Fibroblast of the conjunctiva (primary cell): ENCODE measurements at places on chromosomes 2 and 18.

DNA sequence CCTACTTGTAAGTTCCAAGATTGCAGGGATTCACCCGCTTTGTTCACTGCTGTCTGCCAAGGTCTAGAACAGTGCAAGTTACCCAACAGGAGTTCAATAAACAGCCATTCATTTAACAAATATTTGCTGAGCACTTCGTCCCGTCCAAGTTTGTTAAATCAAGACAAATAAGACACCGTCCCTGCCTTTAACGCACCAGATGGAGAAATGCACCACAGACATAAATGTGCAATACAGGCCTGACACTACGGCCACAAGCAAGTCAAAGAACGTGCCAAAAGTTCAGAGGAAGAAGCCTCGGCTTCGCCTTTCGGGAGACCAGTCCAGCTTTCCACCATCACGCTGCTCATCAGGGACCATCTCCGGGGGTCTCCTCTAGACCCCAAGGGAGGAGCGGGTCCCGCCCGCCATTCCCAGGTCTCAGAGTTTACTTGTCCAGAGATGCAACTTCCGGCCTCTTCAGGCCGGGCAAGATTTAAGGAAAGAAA lies 429 bp downstream of the C2orf76 start:
- DNase-seq, result no peak

GRCh38 chr2:120771111-120771780 lies 35.6 kb downstream of the GLI2 start:
- DNase-seq, result peak; percentile 64

- no peak for DNase-seq
Measured at GRCh38 chr2:46269001-46269400, 28.2 kb upstream of the EPAS1 start.

- DNase-seq, result no peak
Measured at GRCh38 chr2:190831941-190832340, 48.7 kb upstream of the GLS start.

GRCh38 chr18:43073771-43074170 lies 41.7 kb downstream of the RIT2 start:
- DNase-seq, result no peak
